ENCODE measurements at places on chromosomes 7 and 10.

GRCh38 chr7:6020371-6021286 is 10.5 kb upstream of the ANKRD61 start:
- DNase-seq, result no peak

DNA sequence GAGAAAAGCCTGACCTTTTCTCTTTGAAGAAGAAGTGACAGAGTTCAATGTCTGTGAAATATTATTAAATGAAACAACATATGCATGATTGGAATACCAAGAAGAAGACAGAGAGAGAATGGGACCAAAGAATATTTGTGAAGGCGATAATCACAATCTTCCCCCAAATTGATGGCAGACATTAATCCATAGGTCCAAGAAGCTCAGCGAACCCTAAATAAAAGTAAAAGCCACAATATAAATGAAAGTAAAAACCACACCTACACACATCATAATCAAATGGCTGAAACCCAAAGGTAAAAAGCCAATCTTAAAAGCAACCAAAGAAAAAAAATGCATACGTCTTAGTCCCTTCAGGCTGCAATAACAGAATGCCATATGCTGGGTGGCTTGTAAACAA is 84.0 kb downstream of the ODAD2 start:
- DNase-seq, result no peak

DNA sequence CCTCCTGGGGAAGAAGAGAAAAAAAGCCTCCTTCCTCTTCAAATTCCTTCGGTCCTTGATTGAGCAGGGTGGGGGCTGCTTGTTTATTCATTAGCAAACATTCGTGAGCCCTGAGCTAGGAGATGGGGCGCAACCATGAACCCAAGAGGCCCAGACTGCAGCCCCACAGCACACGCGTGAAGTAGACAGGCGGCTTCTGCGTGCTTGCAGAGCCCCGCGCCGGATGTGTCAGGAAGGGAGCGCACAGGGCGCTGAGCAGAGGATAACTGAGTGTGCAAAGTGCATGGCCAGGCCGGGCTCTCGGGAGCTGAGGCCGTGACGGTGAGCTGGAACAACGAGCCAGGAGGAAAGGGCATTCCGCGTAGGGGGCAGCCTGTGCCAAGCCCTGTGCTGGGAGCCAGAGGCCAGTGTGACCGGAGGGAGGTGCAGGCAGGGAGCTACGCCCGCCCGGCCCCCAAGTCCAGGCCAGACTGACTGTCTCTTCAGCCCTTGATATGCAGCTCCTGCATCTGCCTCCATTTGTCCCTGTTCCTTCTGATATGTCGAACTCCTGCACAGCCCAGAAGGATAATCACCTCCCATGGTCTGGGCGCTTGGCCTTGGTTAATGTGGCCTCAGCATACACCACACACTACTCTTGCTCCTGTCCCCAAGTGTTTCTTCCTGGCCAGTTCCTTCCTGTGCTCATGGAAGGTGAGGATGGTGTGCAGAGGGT is 4.6 kb downstream of the FOXL3 start:
- DNase-seq, result no peak

- no peak for DNase-seq
These were observed 81.0 kb downstream of the CELF2 start for GRCh38 chr10:11098666-11099065.

DNA sequence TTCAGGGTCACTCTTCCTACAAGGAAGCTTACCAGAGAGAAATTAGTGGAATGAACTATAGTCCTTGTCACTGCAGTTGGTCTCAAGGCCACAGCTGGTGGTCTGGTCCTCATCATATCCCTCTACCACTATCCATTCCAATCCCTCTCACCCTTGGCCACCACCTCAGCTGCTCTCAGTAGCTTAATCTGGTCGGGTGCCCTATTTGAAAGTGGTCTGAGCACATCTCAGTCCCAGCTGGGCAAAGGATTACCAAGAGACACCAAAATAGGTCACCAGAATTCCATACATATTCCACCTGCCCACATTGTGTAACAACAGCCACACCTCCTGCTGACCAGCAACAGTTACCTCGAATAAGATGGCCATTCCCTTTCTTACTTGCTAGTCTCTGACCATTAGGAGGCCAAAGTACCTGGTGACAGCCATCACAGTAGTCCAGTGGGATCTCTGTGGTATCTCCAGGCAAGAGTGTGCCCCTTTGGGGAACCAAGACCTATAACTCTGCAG is 3.3 kb upstream of the ZC3HAV1 start:
- no peak for DNase-seq

DNA sequence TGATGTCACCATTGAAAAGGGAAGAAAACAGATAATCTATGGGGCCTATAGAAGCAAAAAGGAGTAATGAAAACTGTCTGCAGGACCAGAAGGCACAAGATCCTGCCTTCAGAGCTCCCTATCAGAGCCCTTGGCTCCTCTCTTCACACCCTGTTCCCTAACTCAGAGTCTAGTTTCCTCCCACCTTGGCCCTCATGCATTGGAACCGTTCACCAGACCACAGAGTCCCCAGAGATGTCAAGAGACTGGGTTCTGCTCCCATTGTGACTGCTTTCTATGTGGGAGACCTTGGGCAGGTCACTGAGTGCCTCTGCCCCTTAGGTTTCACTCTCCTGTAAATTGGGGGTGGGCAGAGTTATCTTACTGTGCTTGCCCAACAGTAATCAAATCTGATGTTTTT is 80.1 kb upstream of the RPA3 start:
- DNase-seq, result no peak

GRCh38 chr7:982511-983003 is 424 bp upstream of the CYP2W1 start:
- DNase-seq, result no peak

GRCh38 chr7:127208351-127208750 is 44.4 kb downstream of the GRM8 start:
- DNase-seq, result no peak
